Kidney tubule cell (primary cell): ENCODE measurements at places on chromosomes 2 and 18.

GRCh38 chr2:11430729-11431128 is 35.2 kb downstream of the E2F6 start:
- DNase-seq, result peak; percentile 59

- DNase-seq, result no peak
Measured at GRCh38 chr2:221517146-221517695, 54.9 kb downstream of the EPHA4 start.

DNA sequence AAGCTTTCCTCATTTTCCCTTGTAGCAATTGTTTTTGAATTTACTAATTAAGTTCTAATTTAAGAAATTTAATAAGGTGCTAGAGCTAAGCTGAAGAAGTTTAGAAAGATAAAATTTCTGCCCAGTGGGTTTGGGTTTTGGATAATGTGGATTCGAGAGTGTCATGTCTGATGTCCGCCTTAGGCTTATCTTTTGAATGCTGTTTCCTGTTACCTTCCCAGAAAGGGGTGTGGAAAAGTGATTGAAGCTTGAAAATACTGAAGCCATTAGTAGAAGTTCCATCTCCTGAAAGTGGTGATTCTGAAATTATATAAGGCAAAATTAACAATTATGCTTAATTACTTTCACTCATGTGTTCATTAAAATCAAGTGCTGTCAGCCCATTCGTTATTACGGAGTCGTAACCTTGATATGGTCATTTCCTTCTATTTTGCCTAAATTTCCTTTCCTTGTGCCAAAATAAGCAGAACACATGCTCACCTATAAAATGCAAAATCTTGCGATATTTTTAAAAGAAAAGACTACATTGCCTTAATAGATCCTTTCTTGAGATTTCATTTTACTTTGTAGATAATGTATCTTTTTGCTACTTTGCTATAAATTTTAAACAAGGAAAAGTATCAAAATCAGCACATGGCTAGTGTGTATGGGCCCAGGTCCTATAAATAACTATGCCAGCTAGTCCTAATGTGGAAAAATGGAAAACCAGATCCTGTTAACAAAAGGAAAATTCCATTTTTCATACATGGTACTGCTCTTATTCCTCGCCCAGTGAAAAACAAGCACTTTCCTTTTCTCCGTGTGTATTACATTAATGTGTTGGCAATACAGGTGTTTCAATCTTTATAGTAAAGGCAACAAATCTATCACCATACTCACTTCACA is 97.3 kb downstream of the ICOS start:
- DNase-seq, result no peak

GRCh38 chr2:19754907-19755306 is 146.9 kb downstream of the TTC32 start:
- peak; percentile 11 for DNase-seq

- DNase-seq, result peak; percentile 50
Measured at GRCh38 chr2:147232225-147232669, 612.6 kb upstream of the ACVR2A start.

DNA sequence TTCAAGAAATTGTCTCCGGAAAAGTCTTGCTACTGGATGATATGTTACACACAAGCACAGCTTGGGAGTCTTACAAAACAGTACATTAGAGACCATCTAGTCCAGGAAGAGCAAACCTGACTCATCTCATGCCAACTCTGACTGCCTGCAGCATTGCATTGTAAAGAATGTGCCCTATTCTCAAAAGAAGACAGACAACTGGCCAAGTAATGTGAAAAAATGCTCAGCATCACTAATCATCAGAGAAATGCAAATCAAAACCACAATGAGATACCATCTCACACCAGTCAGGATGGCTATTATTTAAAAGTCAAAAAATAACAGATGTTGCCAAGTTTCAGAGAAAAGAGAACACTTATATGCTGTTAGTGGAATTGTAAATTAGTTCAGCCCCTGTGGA is 42.7 kb upstream of the GORASP2 start:
- peak; percentile 93 for DNase-seq

DNA sequence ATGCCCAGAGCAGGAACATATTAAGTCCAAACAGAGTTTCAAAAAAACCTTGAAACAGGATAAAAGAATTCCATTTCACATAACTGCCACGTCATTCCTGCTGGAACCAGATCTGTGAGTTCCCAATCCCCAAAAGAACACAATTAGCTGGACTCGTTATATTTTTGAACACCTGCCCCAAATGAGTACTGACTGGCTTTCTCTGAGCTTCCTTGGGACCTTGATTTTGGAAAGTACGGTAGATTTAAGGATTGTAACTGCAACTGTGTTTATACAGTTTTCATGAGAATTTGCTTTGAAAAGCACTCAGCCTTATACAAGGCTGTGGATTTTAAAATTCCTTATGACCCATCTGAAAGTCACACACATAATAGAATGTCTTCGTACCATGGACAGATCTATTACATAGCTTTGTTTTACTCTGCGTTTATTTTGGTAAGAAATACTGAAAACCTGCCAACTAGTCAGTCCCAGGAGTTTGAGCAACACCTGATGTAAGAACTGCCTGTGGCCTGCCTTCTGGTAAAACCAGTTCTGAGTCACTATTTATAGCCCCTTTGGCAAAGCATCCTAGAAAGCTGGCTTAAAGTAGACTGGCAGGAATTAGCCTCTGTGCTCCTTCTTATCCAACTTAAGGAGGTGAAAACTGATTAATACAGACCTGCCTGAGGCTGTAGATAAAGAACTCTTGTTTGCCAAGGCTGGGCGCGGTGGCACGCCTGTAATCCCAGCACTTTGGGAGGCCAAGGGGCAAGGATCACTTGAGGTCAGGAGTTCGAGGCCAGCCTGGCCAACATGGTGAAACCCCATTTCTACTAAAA is 48.1 kb downstream of the MERTK start:
- peak; percentile 90 for DNase-seq

GRCh38 chr2:192060161-192060560 is 134.6 kb downstream of the TMEFF2 start:
- no peak for DNase-seq

DNA sequence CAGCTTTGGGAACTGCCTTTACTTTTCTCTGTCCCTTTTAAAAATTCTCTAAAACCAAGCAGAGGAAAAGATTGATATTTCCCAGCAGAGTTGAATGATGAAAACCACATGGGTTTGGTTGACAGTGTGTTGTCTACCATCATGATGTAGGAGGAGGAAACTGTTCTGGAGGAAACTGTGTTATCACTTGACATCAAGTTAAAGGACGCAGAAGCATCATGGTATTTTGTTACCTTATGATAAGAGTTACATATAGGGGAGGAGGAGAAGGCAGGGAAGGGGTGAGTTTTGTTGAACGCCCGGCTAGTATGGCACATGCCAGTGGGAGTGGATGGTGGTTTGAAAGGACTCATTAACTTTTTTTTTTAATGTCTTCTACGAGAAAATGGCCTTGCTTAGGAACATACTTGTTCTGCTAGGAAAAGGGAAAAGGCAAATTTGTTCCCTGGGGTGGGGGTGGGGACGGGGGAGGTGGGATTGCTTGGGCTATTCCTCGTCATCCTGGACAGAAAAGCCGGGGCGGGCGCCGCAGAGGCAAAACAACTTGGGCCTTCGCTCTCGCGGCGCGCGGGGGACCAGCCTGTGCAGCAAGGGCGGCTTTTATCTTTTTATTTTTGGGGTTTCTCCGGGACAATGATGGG is 766 bp downstream of the TMEM17 start:
- no peak for DNase-seq

- DNase-seq, result no peak
Measured at GRCh38 chr2:158138255-158138654, 36.6 kb downstream of the UPP2 start.

GRCh38 chr2:102241616-102242305 is 54.9 kb downstream of the IL1RL2 start:
- no peak for DNase-seq

DNA sequence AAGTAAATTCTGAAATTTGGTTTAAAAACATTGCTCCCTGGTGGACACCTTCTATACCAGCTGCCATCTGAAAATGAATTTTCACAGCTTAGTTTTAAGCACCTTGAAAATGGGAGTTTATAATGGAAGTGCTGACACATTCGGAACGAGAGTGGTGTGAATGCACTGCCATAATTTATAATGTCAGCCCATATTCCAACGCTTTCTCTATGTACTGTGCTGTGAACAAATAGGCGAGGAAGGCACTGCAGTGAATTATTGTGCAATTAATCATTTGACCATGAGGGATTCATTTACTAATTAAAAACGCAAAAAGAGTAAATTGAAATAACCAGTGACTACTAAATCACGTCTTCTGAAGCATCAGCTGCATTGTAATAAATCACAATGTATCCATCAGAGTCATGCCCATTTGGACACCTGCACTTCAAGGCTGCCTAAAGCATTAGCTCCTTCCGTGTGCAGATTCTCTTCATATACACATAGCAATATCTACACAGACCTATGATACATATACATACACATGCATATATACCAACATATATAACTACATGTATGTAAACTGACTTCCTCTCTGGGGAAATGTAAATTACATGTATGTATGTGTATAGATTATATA is 699.8 kb downstream of the GALR1 start:
- no peak for DNase-seq

DNA sequence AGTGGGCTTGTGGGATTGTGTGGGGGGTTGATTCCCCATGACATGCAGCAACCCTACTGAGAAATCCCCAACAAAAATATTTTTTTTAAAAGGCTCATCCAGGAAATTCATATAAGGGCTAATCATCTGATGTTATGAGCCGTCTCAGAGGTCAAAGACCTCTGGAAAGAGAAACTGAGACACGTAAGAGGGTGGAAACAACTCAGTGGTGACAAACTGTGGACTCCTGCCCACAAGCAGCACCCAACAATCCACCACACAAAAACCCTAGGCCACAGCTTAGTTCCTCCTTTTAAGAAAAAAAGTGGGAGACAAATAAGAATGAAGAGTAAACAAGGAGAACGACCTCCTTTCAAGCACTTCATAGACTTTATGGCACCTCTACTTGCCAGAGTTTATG is 1096.1 kb upstream of the NRXN1 start:
- peak; percentile 2 for DNase-seq

DNA sequence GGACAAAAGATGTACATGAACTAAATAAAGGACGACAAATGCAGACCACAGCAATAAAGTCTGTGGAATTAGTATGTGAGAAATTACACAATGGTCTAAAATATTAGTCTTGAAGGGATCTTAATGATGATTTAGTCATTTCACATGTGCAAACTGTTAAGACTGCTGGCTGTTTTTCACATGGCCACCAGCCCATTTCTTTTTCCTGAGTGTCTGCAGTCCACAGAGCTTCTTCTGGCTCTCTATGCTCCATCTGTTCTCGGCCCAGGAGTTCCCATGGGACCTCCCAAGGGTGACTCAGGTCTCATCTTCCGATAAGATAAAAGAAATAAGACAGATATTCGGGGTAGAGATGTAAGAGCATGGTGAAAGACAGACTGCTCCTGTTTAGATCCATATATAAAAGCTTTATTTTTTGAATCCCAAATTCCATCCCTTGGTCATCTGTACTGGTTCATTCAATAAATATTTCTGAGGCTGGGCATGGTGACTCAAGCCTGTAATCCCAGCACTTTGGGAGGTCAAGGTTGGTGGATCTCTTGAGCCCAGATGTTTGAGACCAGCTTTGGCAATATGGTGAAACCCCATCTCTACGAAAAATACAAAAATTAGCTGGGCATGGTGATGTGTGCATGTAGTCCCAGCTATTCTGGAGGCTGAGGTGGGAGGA is 20.1 kb downstream of the IL1RL1 start:
- DNase-seq, result no peak

DNA sequence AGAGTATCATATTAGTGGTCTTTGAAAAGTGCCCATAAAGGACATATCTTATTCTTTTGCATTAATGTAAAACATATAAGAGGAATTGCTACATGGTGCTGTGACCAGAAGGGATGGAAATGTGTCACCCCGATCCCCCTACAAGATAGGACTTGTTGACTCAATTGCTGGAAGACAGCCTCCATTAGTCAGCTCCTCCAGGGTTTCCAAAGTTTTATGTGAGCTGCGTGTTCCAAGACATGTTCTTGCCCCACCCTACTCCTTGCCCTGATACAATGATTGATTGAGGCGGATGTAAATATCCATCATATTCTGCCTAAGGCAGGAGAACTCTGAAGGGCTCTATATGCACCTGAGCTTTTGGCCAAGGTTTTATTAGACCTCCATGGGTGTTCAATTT is 541.0 kb upstream of the ZEB2 start:
- DNase-seq, result no peak

DNA sequence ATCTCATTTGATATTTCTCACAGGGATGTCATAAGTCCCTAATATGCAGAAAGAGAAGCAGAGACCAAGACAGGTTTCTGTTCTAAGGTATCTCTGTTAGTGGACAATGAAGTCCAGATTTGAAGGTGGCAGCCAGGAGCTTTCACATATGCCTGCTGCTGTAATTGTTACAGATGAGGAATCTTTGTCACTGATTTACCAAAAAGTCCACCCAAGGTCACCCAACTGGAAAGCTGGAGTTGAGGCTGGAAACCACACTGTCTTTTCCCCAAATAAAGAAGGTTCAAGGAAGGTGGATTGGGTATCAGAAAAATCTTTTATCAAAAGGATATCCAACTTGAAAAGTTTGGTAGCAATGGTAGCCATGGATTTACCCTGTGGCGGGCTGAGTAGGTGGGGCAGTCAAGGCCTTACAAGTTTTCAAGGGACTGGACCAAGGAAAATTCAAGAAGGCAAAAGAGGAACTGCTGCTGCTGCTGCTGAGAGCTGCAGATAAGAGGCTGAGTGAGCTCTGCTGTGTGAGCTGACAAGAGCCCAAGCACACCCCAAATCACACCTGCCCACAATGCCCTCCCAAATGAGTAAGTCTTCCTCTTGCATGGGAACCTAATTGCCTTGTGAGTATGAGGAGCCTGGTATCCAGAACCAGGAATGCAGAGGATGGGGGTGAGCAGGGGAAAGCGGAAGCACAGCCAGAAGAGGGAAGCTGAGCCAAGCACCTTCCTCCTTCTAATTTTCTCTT is 241.2 kb downstream of the ANAPC1 start:
- DNase-seq, result peak; percentile 64

- no peak for DNase-seq
Measured at GRCh38 chr2:107569496-107569895, 257.2 kb upstream of the RGPD4 start.

DNA sequence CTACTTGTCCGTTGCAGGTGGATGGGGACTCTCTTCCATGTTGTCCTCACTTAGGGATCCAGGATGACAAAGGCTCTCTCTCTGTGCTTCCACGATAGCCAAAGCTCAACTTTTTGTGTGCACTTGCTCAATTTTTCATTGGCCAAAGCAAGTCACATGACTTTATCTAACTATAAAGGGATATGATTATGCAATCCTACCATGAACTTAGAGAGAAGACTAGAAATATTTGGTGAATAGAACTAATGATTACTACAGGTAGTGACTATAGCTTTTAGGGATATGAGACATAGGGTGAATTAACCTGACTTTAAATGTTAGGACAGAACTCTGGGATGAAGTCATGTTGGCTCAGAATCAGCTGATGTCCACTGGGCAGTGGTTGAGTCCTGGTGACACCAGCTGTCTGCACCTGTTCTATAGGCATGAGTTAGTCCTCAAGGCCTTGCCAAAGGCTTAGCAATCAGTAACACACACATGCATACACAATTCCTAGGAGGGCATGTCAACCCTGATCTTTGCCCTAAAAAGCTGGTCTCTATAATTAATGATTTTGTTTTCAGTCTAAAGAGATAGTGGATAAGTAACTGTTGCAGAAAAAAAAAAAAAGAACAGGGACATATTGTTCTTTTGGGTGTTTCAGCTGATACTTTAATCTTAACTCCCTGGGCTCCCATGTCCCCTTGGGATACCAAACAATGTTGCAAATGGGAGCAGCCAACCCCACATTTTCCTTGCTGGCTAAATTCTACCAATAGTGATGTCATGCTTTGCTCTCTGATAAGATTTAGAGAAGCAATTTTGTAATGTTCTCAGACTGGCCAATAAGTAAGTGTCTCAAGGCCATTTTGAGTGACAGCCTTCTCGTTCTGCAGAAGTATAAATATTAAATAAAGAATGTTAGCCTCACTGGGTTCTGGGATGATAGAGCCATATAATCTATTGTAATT is 12.5 kb upstream of the HK2 start:
- DNase-seq, result peak; percentile 35
